HCT116 (cell line): ENCODE measurements at places on chromosomes 12 and 14.

- DNase-seq = no peak
Measured at GRCh38 chr12:85309125-85309566, 29.1 kb downstream of the ALX1 start.

GRCh38 chr12:85058339-85058738, 22.2 kb downstream of the LRRIQ1 start:
- no peak for DNase-seq

DNA sequence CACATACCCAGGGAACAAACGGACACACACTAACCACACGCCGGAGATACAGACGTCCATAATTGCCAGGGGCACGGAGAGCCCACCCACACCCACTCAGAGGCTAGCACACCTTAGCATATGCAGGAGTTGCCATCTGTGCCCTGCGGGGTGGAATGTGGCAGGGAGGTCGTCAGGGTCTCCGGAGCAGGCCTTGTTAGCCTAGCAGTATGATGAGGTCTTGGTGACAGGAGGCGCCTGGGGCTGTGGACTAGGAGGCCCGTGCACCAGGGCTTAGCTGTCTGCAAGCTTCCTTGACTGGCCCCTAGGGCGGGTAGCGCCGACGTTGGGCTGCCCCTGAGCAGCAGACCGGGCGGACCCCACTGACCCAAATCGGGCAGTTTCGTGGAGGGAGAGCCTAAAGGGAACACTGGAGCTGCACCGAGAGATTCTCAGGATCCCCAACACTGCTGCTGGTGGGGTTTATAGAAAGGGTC, 10.0 kb downstream of the STAC3 start:
- DNase-seq = no peak

- no peak for DNase-seq
Measured at GRCh38 chr14:101215266-101215665, 311.7 kb upstream of the RTL1 start.

DNA sequence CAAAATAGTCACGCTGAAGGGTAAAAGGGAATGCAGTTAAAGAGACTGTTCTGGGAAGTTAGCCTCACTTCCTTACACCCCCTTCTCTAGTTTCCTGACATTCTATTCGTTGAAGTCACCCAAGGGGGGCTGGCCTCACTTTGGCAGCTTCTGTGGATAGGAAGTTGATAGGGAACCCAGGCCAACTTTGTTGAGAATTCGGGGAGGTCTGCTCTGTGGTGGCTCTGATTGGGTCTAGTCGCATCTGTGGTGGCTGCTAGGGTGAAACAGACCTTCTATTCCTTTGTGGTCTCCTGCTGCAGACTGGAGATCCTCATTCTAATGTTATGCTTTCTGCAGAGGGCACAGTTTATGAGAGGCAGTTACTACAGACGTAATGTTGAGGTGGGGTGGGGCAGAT, 28.8 kb upstream of the GZMB start:
- no peak for DNase-seq

- DNase-seq = no peak
Measured at GRCh38 chr14:77889971-77890442, 90.1 kb downstream of the ADCK1 start.

- no peak for DNase-seq
Measured at GRCh38 chr12:116215023-116215422, 62.5 kb downstream of the MED13L start.

DNA sequence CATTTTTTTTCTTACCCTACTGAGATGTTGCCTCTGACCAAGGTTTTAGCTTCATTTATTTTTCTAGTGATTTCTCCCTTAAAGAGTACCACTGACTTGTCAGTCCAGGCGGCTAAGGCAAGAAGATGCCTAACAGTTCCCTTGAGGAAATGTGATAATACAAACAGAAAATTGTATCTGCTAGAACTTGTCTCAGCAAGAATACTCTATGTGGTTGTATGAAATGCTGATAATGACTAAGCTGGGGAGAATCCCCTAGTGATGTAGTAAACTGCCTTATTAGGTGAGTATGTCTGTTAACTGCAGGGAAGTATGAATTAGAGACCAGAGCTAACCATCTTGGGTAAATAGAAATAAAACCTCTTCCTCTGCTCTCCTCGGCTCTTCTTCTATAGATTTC, 6.7 kb downstream of the C12orf54 start:
- no peak for DNase-seq
